ENCODE measurements at places on chromosomes 4 and X.

DNA sequence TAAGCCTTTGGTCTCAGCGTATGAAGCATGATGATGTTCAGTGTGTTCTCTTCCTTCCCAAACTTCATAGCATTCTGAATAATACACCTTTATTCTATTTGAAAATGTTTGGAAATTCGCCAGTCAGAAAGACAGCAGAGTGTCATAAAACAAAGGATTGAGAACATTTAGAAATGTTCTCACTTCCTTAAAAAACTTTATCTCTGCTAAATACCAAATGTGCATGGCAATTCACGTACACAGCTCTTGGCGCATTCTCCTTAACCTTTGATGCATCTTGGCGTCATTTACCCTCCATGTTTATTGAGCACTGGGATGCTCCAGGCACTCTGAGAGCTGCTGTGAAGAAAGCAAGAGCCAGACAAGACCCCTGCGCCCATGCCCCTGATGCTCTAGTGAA lies 7.2 kb upstream of the IRF2 start:
- no peak for DNase-seq

DNA sequence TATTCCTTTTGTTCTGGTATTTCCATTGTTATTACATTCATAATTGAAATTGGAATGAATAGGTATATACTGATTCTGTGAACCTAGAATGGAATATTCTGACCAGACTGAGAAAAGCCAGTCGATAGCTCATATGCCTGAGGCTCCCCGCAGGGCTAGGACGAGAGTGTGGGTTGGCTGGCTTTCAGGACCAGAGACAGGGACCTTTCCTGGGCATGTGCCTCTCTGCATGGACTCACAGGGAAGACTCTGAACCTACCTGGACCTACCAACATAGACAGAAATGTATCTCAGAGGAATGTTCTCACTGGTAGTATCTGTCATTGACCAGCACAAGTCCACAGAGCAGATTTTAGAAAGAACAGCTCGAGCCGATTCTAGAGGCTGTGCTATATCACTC lies 214.6 kb downstream of the FRMPD4 start:
- DNase-seq, result no peak

GRCh38 chr4:186808630-186809018 lies 85.0 kb upstream of the FAT1 start:
- no peak for DNase-seq

DNA sequence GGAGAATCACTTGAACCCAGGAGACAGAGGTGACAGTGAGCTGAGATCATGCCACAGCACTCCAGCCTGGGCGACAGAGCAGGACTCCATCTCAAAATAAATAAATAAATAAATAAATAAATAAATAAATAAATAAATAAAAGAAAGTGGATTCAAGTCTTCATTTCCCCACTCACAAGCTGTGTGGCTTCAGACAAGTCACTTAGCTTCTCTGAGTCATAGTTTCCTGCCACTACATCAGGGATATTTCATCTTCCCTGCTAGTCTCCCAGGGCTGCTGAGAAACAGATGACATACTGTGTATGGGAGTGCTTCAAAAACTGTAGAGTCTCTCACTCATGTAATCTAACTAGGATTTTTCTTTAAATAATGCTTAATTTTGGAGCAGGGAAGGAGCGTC lies 37.2 kb downstream of the TBC1D9 start:
- no peak for DNase-seq

DNA sequence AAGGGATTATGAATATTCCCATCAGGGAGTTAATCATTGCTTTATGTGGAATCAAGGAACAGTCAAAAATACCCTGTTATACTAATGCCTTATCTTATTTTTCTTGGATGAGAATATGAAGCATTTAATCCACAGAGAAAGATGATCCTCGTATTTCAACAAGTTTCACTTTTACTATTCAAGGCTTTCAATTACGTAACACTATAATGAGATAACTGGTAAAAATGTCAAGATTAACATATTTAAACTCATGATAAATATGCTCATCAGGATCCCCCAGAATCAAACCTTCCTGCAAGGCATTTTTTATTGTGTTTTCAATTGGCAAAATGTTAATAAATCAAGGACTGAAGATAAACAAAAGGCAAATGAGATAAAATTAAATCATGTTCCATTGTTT lies 5.1 kb downstream of the ZXDA start:
- DNase-seq, result no peak

DNA sequence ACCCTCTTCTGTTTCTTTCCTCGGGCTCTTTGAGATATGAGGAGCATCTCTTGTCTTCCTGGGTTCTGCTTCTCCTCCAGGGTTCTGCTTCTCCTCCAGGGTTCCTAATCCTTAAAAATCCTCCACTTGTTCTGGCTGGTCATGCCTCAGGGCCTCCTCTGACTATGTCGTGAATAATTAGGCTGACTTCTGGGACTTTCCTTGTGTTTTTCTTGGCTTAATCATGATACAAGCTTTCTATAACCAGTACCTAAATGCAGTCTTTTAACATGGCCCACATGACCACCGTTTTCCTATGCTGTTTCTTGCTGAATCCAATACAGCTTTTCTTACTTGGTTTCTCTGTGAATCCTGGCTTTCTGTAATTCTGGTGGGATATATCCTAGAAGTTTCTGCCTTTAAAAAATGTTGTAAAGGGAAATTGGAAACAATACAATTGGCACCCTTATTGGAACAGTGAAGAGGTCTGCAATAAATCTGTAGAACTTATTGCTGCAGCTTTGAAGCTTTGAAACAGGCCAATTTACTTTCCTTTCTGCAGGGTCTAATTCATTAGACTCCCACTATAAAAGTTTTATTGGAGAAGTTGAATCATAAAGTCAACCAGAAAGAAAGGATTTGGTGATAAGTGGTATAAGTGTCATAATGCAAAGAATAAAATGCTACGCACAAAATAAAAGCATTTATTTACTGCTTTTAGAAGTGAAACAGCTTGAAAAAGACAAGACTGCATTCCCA lies 213.1 kb downstream of the UGT8 start:
- no peak for DNase-seq

GRCh38 chr4:87306056-87306455 lies 16.6 kb downstream of the HSD17B13 start:
- DNase-seq, result no peak

- no peak for DNase-seq
Measured at GRCh38 chr4:109611045-109611646, 51.1 kb downstream of the MCUB start.

GRCh38 chr4:110424144-110424543 lies 51.8 kb upstream of the ENPEP start:
- DNase-seq, result no peak

- no peak for DNase-seq
Measured at GRCh38 chr4:132284910-132285426, 864.1 kb upstream of the PCDH10 start.

DNA sequence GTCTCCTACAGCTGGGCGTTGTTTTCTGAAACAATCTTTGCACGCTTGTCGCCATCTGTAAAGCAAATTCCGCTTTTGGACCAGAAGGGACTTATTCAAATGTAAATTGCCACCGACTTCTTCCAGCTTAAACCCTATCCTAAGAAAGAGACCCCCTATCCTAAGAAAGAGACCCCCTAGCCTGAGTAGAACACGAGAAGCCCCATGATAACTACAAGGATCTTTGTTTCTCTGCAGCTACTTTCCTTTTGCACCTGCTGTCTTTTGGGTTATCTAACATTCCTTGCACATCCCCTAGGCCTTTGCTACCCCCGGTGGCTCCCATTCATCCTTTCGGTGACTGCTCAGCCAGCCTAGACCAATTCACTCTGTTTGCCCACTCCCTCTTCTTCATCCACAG lies 536.0 kb upstream of the PRKX start:
- no peak for DNase-seq

DNA sequence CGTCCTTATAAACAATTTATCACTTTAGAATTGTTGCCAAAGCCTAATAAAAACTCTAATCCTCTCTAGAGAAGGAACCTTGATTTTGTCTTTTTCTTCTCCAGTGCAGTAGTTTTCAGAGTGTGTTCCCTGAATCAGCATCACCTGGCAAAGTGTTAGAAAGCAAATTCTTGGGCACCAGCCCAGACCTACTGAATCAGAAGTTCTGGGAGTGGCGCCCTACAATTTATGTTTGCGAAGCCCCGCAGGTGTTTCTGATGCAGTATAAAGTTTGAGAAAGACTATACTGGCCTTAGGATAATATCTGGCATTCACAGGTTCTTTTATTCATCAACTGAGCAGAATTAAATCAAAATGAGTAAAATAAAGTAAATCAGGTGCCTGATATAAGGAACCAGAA lies 645.8 kb upstream of the ATOH1 start:
- DNase-seq, result no peak

DNA sequence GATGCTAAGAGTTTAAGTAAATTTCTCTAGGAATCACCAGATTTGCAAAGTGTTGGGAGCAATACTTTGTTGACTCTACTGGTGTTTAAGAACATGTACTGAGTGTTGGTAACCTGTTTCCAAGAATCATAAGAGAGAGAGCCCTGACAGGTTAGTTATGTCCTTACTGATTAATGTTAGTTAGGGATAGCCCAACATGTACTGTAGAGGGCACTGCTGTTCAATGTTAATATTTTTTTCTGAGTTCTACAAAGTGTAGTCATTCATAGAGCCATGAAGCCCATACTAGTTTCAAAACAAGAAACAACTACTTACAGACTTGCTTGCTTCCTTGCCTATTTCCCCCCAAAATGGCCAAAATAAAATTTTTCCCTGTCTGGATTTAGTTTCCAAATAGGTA lies 11.9 kb downstream of the TMPRSS11D start:
- no peak for DNase-seq

- DNase-seq, result no peak
Measured at GRCh38 chrX:120753413-120754251, 122.0 kb downstream of the CT47B1 start.

DNA sequence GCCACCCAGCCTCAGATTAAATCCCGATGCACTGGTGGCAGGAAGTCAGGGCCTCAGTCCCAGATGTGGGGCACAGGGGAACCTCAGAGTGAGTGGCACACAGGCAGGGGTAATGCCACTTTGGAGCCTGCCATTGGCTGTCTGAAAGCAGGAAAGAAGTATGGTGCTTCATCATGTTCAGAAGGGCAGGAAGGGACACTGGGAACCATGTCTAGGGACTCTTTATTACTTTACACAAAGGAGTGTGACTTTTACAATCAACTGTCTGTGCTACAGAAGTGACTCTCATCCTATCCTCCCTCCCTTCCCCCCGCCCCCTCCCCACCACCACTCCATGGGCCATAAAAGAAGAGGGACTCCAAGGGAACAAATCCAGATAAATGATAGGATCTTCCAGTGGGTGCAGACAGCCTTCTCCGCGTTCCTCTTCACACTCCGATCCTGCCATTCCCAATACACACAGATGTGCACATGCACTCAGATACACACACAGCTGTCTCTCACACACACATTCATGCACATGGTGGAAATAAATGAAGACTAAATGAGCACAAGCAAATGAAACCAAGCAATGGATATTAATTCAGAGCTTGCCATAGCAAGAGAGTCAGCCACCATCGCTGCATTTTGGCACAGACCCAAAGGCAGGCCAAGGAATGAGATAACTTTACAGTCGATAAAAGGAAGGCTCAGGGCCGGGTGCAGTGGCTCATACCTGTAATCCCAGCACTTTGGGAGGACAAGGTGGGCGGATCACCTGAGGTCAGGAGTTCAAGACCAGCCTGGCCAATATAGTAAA lies 2.5 kb upstream of the TMEM154 start:
- DNase-seq, result no peak

DNA sequence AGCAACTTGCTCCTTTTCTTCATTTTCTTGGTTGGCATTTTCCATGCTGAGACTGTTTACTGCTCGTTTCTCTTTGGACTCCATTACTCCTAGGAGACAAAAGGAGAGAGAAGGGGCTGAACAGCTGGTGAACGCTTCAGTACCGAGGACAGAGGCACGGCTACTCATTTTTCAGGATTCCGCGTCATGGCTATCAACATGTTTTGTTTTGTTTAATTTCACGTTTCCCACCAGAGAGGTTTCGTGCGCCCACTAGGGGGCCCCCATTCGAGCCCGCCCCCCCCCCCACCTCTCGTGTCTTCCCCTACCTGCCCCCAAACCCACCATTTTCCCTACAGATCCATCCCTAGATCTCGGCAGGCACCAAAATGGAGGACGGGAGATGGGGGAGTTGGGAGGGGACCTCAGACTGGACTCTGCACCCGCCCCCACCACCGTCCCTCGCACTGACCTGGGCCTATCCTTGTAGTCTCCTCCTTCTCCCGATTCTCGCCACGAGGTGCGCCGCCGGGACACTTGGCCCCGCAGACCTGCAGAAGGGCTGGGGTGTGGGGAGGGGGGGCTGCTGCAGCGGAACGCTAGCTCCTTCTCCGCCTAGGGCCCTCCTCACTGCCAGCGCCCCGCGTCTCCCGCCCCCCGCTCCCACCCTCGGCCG lies 653 bp downstream of the BEX1 start:
- DNase-seq, result no peak

DNA sequence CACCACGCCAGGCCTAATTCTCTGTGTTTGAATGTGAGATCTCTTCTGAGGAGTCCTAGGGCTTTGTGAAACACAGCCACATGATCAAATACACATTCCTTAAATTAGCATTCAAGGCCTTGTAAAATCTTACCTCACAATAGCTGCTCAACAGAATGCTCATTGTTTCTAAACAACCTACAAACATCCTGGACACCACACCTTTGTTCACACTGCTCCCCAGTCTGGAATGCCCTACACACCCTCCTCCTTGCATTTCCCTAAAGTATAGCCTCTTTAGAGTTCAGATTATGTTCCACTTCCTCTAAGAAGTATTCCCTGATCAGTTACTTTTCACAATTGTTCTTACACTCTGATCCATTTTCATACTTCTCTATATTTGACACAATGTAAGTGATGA lies 110.6 kb downstream of the AGTR2 start:
- DNase-seq, result no peak

DNA sequence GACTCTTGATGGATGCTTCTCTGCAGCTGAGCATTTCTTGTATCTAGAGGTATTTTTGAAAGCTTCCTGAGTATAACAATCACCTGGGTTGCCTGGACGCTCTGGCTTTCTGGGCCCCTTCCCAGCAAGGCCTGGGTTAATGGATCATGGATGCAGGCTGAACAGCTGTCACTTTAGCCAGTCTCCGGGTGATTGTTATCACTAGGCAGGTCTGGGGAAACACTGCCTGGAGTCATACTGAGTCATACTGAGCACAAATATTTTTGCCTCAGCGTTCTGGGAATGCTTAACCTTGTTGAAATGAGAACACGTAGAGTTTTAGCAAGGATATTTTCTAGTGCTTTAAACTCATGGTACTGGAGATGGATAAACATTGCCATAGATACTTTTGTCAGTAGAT lies 102.6 kb downstream of the PHEX start:
- DNase-seq, result no peak

GRCh38 chr4:24287096-24287495 lies 297.3 kb downstream of the DHX15 start:
- no peak for DNase-seq

Data from stimulated activated CD8-positive, alpha-beta memory T cell treated with anti-CD3 and anti-CD28 coated beads, Interleukin-4, amount 100 ng/mL, for 4 hours (primary cell).